ENCODE measurements at places on chromosomes 7 and 10. TPM values are rescaled to one million over a fixed set of nuclear protein-coding genes. Genes with fewer than 3 reads are reported as not detected.

DNA sequence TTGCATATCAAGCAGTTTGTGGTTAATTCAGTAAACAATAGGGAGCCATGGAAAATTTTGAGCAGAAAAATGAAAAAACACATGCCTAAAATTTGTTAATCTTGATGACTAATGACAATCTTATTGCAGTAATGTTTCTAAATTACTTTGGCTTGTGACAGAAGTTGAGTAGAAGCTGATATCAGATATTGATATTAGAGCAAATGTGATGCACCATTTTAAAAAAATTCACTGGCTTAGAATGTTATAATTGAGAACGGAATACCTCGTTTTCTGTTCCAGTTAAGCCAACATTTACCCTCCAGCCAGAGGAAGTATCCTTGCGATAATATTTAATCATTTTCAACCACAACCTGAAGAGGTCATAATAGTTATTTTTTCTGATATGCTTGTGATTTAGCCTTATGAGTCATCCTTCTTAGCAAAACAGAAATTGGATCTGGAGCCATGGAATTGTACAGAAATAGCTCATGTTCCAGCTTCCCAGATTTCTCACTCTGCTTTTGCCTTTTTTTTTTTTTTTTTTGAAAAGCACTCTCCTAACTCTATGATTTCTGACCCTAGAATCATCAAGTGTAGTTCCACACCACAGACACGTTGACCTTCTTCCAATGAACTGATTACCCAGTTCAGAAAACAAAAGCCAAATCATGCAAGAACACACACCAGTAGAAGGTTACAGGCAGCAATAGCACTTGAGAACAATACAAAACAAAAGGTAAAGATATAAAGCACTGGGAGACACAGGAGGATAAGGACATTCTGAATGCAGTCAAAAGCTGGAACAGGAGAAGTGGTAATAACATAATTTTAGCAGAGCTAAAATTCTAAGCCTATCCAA is 96.8 kb upstream of the PHYHIPL start:
- no peak for DNase-seq

Gene NODAL
- polyA plus RNA-seq, result not detected

Gene FAM24B
- 5.4 TPM for polyA plus RNA-seq

DNA sequence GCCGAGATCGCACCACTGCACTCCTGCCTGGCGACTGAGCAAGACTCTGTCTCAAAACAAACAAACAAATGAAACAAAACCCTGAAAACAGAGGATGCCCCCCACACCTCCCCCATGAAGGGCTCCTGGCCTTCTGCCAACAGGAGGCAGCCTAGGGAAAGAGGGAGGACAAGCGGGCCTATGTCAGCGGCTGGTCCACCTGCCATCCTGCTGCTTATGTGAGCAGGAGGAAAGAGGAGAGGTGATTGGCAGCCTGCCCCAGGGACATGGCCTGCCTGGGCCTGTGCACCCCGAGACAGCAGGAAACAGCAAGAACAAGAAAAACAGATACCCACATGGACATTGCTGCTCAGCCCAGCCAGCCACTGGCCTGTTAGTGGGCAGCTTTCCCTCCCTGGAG is 9.1 kb upstream of the ZNF316 start:
- DNase-seq, result no peak

Gene CBLL1
- 5.4 TPM for polyA plus RNA-seq

GRCh38 chr7:134954197-134955082 is 31.9 kb upstream of the AGBL3 start:
- no peak for DNase-seq

Gene SKAP2
- 29.9 TPM for polyA plus RNA-seq

Gene ATG9B
- polyA plus RNA-seq, result 1.9 TPM

GRCh38 chr7:95534796-95535195 is 49.1 kb downstream of the ASB4 start:
- no peak for DNase-seq

DNA sequence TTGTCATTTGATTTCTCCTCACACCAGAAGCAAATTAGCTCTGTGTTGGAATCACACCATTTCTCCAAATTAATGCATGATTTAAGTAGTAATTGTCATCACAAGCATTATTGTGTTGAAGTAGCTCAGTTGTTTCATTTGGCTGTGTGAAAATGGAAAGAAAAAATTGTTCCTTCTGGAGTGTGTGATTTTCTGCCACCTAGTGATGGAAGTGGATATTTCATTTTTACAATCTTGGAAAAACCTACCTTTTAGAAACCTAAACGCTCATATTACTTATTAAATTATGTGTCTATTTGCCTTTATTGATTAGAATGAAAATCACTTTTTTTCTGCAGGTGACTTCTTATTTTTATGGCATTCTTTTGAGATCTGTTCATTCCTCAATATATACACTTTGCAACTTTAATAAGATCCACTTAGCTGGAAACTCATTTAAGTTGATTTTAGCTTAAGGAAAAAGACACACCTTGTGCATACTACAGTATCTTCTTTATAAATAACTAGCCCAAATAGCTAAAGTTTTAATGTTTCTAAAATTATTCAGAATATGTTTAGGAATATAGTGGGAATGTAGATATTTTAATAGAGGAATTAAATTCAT is 50.0 kb downstream of the SRI start:
- no peak for DNase-seq

- DNase-seq, result no peak
Measured at GRCh38 chr7:132080467-132080866, 495.8 kb downstream of the PLXNA4 start.

- no peak for DNase-seq
Measured at GRCh38 chr10:125859128-125859817, 21.8 kb downstream of the DHX32 start.

- no peak for DNase-seq
Measured at GRCh38 chr7:121419201-121420148, 23.4 kb upstream of the FAM3C start.

DNA sequence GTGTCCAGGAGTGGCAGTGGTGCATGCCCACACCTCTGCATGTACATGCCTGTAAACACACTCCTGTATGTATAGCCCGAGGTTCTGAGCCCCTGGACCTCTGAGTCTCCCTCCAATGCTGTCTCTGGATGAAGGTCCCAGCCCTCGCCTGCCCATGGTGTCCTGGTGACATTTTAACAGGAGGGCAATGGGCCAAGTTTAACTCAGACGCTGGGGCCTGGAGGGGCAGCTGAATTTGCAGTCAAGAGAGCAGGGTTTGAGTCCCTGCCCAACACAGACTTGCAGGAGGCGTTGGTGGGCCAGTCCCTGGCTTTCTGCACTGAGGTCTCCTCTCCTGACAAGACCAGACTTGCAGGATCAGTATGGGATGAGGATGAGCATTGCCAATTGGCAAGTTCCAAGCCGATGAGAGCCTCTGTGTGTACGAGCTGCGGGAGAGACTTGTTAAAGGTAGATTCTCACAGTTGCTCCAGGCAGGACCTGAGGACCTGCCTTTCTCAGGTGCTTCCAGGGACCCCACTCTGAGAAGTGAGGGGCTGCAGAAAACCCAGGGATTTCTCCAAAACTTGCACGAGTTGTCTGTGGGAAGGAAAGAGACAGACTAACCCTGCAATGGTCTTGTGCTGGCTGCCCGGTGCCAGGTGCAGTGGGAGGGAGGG is 141.9 kb downstream of the ELFN1 start:
- peak; percentile 62 for DNase-seq
